Skin of body (tissue), 3 donors: ENCODE measurements at places on chromosomes 11 and 22. TPM values are rescaled to one million over a fixed set of nuclear protein-coding genes. Genes with fewer than 3 reads are reported as not detected.

DNA sequence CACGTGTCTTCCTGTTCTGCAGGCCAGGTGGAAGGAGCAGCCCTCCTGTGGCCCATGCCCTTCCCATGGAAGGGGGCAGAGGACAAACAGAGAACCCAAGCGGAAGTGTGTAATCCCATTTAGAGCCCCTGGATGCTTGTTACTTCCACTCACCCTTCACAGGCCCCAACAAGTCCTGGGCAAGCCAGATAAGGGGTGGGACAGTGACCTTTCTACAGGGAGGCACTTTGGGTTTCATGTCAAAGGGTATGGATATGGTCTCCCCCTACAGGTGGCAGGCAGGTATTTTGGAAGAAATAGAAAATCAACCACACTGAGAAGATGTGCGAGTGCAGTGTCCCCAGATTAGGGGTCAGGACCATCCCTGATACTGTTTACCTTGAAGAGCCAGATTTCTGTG, 11.4 kb downstream of the MPEG1 start:
- DNase-seq = no peak

ST14 gene
- total RNA-seq = 18.3 TPM

DNA sequence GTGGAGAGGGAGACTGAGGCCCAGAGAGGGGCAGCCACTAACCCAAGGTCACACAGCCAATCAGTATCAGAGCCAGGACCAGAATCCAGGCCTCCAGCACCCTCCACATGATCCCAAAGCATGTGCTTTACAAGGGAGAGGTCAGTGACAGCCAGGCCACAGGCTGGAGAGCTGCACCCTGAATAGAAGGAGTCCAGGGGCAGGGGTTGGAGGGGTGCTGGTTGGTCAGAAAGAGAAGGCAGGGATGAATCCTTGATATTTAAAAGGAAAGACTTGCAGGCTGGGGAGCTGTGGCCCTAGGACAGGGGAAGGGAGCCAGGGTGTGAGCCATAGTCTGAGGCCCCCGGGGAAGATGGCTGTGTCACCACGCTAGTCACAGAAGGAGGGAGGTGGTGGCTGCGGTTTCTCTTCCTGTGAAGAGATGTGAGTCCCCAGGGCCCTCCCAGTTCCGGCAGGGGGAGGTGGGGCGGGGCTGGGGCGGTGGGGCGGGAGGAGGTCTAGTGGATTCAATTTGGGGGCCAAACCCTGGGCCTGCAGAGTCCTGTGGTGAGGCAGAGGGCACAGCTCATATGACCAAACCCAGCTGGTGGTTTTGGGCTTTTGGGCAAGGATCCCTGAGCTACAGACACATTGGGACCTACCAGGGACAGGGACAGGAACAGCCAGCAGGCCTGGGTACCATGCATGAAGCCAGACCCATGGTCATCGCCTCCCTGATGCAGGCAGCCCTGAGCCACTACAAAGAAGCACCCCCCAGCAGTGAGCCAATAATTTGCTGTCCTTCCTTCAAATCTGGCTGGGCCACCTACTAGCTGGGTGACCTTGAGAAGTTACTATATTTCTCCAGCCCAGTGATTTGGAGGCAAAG, 14.0 kb downstream of the RAC2 start:
- no peak for DNase-seq

IL10RA gene
- total RNA-seq = 9.1 TPM

ALDH3B1 gene
- 2.1 TPM for total RNA-seq

DNA sequence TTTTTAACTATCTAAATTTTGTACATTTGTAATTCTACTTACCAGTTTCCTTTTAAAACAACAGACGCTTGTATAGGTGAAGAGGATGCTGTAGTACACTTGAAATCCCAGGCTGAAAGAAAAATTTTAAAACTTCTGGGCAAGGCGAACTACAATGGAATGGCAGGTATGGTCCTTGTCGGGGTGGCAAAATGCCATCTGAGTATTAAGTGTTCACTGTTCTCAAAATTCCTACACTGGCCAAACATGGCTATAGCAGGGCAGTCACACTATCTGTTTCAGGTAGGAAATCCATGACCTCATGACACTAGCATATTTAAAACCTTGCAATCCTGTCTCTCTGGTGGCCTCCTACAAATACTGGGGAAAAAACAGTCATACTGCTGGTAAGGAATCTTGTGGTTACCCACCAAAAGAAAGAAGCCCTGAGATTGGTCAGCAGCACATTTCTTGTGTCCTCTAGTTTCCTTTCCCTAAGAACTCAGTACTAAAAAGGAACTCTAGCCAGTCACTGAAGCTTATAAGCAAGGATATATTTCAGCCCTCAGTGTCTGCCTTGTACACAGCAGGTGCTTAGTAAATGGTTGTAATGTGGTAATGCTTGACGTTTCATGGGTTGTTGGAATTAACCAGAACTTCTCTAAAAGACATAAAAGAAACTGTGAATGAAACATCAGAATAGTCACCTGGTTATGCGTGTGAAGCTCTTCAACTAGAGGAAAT, 5.2 kb upstream of the ZC3H12C start:
- no peak for DNase-seq

OR10S1 gene
- not detected for total RNA-seq

KRTAP5-9 gene
- not detected for total RNA-seq

MYOD1 gene
- total RNA-seq = 2.3 TPM

DNA sequence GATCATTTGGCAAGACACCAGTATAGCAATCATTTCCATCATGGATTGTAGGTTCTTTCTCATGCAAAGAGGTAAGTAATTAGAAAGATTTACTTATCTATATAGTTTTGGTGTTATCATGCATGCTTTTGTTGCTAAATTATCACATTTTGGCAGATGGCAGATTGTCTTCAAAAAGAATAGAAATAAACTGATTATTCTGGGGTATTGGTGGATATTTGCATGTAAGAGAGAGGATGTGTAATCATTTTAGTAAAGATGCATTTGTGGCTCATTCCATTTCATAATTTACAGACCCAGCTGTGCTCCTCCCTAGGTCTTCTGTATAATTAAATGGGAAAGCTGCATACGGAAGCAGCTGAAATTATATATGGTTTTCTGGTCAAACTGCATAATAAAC, 875.7 kb upstream of the ANO3 start:
- DNase-seq = no peak

SCN2B gene
- 2.8 TPM for total RNA-seq

PLEKHB1 gene
- total RNA-seq = 0.20 TPM

- peak; percentile 39 for DNase-seq
Measured at GRCh38 chr11:16806791-16807190, 68.3 kb downstream of the C11orf58 start.

DNA sequence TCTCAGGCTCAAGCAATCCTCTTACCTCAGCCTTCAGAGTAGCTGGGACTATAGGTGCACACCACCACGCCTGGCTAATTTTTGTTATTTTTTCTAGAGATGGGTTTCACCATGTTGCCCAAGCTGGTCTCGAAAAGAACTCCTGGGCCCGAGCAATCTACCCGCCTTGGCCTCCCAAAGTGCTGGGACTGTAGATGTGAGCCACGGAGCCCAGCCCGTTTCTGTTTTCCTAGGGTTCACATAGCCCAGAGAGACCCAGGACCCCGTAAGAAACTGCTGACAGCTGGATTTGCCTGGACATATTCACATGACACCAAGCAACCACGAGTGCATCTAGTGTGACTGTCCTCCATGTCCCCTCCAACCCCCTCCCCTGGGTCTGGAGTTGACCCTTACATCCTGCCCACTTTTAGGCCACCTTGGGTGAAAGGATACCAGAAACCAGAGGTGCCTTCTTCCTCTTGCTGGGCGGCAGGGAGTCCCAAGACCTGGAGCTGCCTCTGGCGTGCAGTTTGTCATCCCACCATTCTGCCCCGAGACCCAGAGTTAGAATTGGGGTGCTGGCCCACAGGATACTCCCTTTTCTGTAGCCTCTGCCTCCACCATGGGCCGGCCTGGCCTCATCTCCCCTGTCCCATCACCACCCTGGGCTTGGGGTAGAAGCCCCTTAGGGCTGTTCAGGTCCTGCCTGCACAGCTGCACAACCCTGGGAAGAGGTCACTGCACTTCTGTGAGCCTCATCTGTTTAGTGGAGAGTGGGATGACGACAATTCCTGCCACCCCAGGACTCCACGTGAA, 3.7 kb upstream of the RIN1 start:
- no peak for DNase-seq

- no peak for DNase-seq
Measured at GRCh38 chr11:77101043-77101537, 1.6 kb upstream of the OMP start.

HEPHL1 gene
- total RNA-seq = 4.9 TPM

GRCh38 chr22:37822079-37822833, 926 bp upstream of the GALR3 start:
- DNase-seq = no peak

DNA sequence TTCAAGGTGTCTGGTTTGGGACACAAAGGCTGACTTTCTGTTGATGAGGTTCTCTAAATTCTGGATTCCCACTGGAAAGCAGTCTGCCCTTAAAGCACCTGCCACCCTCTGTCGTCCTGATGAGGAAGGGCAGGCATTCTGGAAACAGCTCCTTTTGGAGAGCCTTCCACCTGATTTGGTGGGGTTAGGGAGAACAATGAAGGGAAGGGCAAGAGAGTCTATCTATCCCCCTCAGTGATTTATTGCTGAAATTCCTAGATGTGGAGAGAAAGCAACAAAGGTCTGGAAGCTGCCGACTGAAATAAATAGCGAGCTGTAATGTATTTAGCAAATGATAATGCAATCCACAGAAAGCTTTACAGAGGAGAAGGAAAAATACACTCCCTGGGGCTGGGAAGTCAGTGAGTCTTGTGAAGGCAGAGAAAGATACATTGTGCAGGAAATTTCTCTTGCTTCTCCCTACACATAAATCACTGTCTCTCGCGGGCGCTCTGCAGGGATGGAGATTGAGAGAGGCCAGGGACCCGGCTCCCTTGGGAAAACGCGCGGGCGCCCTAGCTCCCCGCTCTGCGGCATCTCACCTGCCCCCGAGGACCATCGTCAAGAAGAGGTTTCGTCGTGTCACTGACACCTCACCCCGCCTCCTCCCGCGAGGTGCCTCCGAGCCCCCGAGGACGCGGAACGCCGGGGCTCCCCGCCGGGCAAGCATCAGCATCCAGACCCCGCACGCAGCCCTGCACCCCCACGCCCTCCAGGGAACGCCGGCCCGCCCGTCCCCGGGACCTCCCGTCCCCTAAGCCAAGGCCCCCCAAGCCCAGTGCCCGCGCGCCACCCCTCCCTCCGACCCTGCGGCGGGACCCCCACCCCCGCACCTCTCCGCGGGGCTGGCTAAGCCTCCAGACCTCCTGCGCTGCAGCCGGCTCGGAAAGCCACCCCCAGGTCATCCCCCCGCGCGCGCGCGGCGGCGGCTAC, 673 bp downstream of the CDON start:
- DNase-seq = peak; percentile 34

KRTAP5-11 gene
- 2.2 TPM for total RNA-seq

GRCh38 chr11:109308551-109308950, 113.4 kb upstream of the C11orf87 start:
- DNase-seq = no peak

DNA sequence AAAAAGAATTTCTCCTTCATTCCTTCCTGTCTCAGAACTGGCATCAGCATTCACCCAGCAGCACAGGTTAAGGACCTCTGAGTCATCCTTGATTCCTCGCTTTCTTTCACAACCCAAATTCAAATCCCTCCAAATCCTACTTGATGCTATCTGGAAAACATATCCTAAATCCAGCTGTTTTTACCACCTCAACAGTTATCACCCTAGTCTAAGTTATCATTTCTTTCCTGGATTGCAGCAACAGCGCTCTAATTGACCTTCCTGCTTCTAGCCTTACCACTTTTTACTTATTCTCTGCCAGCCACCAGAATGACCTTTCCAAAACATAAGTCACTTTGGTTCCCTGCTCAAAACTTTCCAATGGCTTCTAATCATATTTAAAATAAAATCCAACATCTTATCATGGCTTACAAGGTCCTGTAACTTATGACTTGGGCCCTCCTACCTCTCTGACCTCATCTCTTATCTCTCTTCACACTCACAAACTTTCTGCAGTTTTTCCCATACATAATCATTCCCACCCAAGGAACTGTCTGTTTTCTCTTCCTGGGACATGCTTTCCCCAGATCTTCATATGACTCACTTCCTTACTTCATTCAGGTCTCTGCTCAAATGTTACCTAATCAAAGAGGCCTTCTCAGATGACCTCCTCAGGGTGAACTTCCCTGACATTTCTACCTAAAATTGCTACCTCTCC, 119.4 kb downstream of the TTC28 start:
- no peak for DNase-seq

DNA sequence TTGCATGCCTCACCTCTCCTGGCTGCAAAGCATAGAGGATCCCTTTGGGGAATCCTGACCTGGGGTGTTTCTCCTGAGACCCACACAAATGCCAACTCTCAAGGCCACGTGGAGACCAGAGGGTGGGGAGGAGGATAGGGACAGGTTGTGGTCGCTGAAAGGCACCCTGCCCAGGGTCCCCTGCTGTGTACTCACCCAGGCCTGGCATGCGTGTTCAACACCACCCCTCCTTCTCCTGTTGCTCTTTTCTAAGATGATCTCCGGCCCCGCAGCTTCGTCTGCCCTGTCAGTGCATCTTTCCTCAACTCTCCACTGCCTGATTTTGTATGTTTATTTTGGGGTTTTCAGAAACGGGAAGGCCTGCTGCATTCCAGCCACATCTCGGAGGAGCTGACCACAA, 44.6 kb upstream of the PARVG start:
- no peak for DNase-seq

- no peak for DNase-seq
Measured at GRCh38 chr11:103863497-103863896, 172.9 kb upstream of the DDI1 start.

- no peak for DNase-seq
Measured at GRCh38 chr11:12430351-12430750, 53.0 kb downstream of the PARVA start.

GRCh38 chr11:93089474-93090102, 108.2 kb downstream of the SLC36A4 start:
- DNase-seq = no peak

- DNase-seq = no peak
Measured at GRCh38 chr11:63910675-63911074, 6.3 kb downstream of the RCOR2 start.

DNA sequence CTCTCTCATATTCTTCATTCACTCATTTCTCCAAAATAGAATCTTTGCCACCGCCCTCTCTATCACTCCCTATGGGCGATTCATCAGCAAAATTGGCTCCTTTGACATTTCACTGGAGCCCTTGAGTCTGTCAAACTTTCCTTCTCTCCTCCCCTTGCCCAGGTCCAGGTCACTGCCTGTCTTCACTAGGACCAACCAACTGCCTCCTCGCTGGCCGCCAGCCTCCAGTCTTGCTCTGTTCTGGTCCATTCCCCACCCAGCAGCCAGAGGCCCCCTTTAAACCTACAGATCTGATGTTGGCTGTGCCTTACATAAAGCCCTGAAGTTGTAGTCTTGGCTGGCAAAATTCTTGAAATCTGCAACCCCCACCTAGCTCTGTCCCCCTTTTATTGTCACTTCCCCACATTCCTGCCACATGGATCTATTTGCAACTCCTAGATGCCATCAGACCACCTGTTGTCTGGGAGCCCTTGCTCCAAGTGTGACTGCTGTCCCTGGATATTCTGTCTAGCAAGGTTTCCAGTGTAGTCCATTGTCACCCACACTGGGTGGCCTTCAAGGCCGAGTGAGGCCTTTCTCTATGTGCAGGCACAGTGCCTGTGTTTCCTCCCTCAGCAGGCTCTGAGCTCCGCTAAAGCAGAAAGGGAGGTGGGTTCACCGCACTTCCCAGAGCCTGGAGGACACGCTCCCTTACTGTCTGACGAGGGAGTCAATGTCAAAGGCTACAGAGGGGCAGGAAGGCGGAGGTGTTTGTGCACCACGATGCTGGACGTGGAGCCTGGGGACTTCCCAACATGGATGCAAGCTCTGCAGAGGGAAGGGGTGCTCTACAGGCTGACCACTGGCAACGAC, 25.5 kb downstream of the MYEOV start:
- no peak for DNase-seq

- DNase-seq = peak; percentile 22
Measured at GRCh38 chr11:100851147-100851546, 164.1 kb downstream of the ARHGAP42 start.

GGTLC3 gene
- not detected for total RNA-seq
